Tibial artery (tissue), 4 donors: ENCODE measurements at places on chromosomes 3 and 15.

DNA sequence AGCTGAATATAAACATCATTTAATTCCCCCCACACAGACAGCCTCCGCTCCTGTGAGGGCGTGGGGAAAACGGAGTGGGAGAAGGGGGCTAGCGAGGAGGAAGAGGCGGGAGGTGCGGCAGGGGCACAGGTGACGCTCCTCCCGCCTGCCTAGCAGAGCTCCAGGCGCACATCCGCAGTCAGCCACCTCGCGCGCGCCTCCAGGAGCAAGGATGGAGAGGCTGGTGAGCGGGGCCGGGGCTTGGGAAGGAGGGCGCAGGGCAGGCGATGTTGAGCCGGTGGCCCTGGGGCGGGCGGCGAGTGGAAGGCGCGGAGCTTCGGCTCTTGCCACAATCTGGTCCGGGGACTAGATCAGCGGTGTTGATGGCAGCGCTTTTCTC, at the start of gene CD200:
Gene CD200 (plus strand): TSS at position 155 of the 379 bp plus-strand sequence. CDS start 57 bp downstream, at position 212.
- peak; percentile 84 for DNase-seq

DNA sequence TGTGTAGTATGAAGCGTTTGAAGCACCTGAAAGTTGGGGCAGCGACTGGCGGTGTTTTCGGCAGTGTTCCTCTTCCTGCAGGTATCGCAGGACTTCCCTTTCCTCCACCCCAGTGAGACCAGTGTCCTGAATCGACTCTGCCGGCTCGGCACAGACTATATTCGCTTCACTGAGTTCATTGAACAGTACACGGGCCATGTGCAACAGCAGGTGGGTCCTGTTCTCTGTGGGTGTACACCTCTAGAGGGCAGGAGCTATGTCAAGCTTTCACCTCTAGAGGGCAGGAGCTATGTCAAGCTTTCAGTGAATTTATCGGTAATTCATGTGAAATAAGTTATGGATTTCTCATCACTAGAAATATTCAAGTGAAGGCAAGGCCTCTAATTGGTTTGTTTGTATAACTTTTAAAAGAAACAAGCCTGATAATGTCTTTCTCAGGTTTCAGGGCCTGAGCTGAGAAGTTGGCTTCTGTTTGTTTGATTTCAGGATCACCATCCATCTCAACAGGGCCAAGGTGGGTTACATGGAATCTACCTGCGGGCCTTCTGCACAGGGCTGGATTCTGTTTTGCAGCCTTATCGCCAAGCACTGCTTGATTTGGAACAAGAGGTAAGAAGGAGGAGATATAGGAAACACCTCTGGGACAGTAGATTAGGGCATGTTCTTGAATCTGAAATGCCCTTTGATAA, 5.3 kb downstream of the TUBGCP4 start:
- DNase-seq = no peak

- DNase-seq = no peak
Measured at GRCh38 chr3:123295901-123296250, 94.1 kb downstream of the SEC22A start.

- no peak for DNase-seq
Measured at GRCh38 chr3:14319654-14320182, 82.7 kb upstream of the SLC6A6 start.

GRCh38 chr15:92882697-92883162, 17.4 kb upstream of the CHD2 start:
- DNase-seq = no peak

GRCh38 chr15:56980473-56980872, 62.0 kb downstream of the TCF12 start:
- DNase-seq = no peak
